ENCODE measurements at places on chromosomes 4 and X. TPM values are rescaled to one million over a fixed set of nuclear protein-coding genes. Genes with fewer than 3 reads are reported as not detected.

DNA sequence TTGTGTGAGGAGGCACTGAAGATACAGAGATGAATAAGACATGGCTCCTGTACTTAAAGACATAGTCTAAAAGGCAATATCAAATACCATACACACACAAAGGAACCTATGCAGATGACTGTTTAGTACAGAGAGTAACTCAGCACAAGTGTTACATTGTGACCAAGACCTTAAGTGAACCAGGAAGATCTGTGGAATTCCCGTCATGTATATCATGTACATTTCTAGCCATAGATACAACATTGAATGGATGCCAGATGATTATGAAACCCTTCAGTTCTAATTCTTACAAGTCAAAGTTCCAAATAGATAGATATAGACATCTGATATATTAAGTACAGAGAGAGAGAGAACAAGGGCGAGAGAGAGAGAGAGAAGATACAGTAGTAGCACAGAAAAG lies 73.2 kb downstream of the PAK3 start:
- no peak for DNase-seq
- no peaks in the 10 kb centered on the region for H3K36me3 ChIP-seq
- H3K27ac ChIP-seq: no peak overlapping the region
- H3K4me1 ChIP-seq: peaks cover 14% of the 10 kb centered on the region
- H3K27me3 ChIP-seq: peaks cover 3% of the 10 kb centered on the region
- H3K4me3 ChIP-seq: no peak overlapping the region

DNA sequence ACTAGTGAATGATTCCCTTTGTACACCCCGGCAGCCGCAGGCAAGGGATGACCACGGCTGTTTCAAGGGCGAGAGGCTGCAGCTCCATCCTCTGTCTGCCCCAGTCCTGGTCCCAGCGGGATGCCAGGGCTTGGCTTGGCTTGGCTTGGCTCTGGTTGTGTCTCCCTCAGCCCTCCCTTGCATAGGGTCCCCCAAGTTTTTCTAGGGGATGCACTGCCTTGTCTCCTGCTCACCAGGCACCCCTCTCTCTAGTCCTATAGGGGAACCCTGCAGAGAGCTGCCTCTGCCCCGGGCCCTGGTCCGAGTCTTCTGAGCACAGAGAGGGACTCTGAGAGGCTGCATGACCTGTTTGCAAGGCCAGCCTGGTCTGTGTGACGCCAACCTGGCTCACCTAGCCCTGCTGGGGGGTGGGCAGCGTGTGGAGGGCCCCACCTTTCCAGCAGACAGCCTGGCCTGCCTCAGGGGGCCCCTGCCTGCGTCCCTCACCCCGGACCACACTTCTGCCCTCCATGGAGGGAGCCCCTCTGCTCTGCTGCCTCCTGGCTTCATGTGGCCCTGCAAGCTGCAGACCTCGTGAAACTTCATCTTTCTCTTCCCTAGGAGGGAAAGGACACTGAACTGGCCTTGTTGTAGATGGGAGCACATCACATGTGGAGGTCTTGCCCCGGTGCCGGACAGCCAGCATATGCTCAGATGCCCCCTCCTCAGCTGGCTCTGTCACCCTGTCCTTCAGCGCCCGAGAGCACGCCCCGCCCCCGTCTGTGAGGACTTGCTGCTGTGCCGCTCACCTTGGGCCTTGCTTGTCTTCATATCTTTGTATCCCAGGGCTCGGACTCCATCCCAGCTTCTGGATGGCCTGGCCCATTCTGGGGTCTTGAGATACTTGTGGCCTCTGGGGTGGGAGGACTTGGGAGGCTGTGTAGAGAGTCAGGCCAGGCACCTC lies 16.4 kb downstream of the SORCS2 start:
- H3K36me3 ChIP-seq: no peaks in the 10 kb centered on the region
- peaks cover 2% of the 10 kb centered on the region for H3K27me3 ChIP-seq
- H3K27ac ChIP-seq: no peak overlapping the region
- peaks cover 6% of the 10 kb centered on the region for H3K4me1 ChIP-seq

DNA sequence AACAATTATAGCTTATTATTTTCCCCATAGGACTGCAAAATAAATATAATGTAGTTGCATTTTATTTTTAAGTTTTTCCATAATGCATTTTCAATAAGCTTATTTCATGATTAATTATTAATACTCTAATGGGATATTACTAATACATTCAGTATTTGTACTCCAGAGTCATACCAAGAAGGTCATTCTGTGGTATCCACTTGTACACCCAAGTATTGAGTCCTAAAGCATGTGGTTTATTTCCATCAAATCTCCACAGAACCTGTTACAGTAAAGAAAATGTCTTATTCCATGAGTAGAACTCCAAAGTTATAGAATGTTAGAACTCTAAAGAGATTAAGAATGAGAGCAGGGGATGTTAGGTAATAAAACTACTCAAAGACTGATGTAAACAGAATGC lies 30.6 kb downstream of the UGT2A3 start:
- H3K27me3 ChIP-seq: no peaks in the 10 kb centered on the region
- no peaks in the 10 kb centered on the region for H3K36me3 ChIP-seq
- DNase-seq: no peak
- no peaks in the 10 kb centered on the region for H3K4me1 ChIP-seq
- no peak overlapping the region for H3K27ac ChIP-seq

DNA sequence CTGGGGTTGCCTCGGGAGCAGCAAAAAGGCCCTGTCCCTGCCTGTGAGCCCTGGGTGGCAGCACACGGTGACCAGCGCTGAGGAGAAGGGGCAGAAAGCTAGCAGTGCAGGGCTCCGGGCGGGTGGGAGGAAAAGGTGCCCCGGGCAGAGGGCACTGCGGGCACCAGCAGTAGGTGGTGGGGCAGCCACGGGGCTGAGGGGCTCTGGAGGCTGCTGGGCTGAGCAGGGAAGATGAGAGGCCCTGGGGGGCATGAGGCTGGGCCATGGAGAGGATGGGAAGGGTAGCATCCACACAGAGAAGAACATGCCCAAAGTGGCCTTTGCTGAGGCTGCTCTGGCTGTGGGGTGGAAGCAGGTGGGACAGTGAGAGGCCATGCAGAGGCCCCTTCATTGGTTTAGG lies 67.5 kb upstream of the NKX1-1 start:
- peaks cover 4% of the 10 kb centered on the region for H3K27me3 ChIP-seq
- DNase-seq: no peak
- H3K27ac ChIP-seq: no peak overlapping the region
- H3K36me3 ChIP-seq: no peaks in the 10 kb centered on the region
- H3K4me3 ChIP-seq: no peak overlapping the region
- no peaks in the 10 kb centered on the region for H3K4me1 ChIP-seq

DNA sequence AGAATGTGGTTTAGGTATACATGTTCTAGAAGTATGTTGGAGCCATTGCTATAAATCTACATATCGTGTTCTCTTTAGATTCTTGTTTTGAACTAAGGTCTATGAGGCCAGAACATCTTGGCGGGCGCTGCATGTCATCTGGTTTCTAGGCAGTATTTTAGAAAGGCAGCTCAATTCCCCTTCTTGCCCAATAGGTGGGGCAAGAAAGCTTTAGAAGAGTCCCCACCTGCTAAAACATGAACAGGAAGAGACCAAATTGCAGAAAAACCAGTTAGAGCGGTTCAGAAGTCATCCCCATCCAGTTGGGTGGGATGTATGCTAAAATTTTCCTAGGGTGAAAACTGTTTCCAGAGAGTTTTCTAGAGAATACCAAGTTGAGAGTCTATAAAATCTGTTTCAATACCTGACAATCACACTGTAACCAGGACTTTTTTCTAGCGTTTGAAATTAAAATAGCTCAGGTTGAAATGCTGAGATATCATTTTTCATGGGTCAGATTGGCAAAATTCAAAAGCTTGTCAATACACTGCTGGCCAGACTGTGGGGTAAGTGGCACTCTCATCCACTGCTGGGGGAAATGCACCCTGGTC lies 17.5 kb upstream of the SH3KBP1 start:
- H3K27me3 ChIP-seq: no peaks in the 10 kb centered on the region
- H3K4me3 ChIP-seq: no peak overlapping the region
- H3K36me3 ChIP-seq: no peaks in the 10 kb centered on the region
- H3K4me1 ChIP-seq: no peaks in the 10 kb centered on the region

DNA sequence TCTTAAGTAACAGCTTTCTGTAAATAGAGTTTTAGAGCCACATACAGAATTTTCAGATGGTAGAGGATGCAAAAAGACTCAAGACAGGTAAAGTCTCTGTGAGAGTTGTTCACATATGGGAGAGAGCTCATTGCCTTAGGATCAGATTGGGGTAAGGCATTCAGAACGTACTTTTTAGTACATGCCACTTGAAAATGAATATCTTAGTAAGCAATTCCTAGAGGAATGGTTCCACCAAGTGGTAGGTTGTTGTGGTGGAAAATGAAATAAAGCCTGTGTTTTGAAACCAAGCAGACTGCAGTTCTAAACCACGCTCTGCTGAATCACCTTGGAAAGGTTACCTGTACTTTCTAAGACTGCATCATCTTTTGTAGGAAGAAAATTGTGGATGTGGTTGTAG lies 547.0 kb upstream of the LCORL start:
- no peaks in the 10 kb centered on the region for H3K36me3 ChIP-seq
- no peak overlapping the region for H3K4me3 ChIP-seq
- H3K27me3 ChIP-seq: no peaks in the 10 kb centered on the region
- no peak for DNase-seq

- H3K36me3 ChIP-seq: no peaks in the 10 kb centered on the region
- no peak for DNase-seq
- H3K4me3 ChIP-seq: no peak overlapping the region
- no peak overlapping the region for H3K27ac ChIP-seq
- peaks cover 11% of the 10 kb centered on the region for H3K4me1 ChIP-seq
Measured at GRCh38 chrX:39757971-39758370, 339.8 kb downstream of the BCOR start.

DNA sequence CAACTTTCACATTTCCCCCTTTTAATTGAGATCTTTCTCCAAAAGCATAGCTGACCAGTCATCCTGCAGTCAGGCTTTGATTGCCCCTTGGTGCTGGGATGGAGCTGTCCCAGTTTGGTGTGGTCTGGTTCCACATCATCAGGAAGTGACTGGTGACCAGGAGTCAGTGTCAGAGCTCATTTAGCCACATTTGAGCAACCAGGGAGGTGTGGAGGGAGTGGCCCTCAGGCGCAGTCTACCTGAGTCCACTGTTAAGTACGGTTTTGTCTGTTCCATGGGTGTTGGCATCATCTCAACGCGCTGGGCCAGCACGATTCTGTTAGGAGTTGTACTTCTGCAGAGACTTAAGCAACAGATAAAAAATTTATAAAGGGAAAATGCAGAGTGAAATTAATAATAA lies 52.6 kb downstream of the RGS12 start:
- H3K4me3 ChIP-seq: no peak overlapping the region
- peaks cover 28% of the 10 kb centered on the region for H3K4me1 ChIP-seq
- H3K36me3 ChIP-seq: peaks cover 18% of the 10 kb centered on the region
- no peak overlapping the region for H3K27ac ChIP-seq

- H3K4me1 ChIP-seq: peaks cover 17% of the 10 kb centered on the region
- H3K27ac ChIP-seq: no peak overlapping the region
- H3K4me3 ChIP-seq: no peak overlapping the region
- peaks cover 2% of the 10 kb centered on the region for H3K27me3 ChIP-seq
- DNase-seq: no peak
- H3K36me3 ChIP-seq: peaks cover 8% of the 10 kb centered on the region
Measured at GRCh38 chr4:1305781-1306455, 16.2 kb downstream of the MAEA start.

DNA sequence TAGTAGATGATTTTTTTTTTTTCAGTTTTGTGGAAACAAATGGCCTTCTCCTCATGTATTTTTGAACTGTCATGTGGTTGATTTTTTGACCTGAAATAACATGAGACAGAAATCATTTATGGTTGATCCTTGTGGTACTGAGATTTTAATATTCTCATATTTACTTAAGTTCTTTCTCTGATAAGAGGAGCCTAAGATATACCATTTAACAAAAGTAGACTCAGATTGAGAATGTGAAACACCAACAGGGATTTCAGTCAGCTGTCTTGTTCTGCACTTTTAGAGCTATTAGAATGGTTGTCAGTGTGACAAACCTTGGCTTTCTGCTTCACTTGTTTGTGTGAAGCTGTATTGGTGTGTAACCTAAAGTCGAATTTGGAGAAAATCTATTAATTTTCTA lies 575.7 kb downstream of the SPOCK3 start:
- DNase-seq: no peak
- no peak overlapping the region for H3K4me3 ChIP-seq
- no peaks in the 10 kb centered on the region for H3K27me3 ChIP-seq
- H3K36me3 ChIP-seq: no peaks in the 10 kb centered on the region
- H3K27ac ChIP-seq: no peak overlapping the region

SSX2 gene
- not detected for total RNA-seq

GPAT3 gene
- 16.0 TPM for total RNA-seq

WDFY3 gene
- total RNA-seq: 94.8 TPM

Data from endothelial cell (in vitro differentiated cells).